Hematopoietic multipotent progenitor cell (in vitro differentiated cells): ENCODE measurements at places on chromosomes 13 and 19.

GRCh38 chr19:18941628-18942354, 774 bp upstream of the HOMER3 start:
- no peak for DNase-seq

GRCh38 chr13:80555796-80556678, 215.1 kb upstream of the SPRY2 start:
- no peak for DNase-seq

DNA sequence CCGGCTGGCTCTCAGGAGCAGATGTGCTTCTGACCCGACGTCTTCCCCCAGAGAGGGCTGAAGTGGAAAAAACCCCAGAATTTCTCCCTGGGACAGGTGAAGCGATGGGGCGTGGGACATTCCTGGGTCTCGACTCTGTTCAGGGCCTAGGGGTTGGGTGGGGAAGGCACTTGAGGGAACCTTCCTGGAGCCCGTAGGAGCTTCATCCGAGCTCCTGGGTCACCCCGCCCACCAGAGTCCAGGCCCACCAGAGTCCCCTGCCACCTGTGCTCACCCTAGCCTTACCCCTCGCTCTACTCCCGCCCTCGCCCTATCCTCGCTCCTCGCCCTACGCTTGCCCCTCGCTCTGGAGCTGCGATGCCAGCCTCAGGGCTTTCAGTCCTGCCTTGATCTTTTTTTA, 23.2 kb downstream of the EPN1 start:
- DNase-seq, result no peak

DNA sequence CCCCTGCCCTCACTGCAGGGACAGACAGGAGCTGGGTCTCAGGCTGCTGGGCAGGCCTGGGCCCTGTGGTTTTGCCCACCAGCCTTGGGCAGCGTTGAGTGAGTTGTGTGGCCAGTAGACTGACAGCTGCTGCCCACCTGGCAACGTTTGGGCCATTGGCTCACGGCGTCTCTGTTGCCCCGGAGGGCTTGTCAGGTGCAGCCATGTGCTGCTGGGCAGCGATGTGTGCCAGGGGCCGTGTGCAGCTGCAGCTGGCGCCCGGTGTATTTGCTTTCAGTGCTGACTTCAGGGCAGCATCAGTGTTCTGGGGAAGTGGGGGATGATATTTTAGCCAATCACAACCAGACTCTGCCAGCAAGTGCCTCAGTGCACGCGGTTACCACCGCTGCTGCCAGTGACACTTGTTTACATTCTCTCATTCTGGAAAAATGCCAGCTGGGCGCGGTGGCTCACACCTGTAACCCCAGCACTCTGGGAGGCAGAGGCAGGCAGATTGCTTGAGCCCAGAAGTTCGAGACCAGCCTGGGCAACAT, 10.6 kb downstream of the FZR1 start:
- no peak for DNase-seq

DNA sequence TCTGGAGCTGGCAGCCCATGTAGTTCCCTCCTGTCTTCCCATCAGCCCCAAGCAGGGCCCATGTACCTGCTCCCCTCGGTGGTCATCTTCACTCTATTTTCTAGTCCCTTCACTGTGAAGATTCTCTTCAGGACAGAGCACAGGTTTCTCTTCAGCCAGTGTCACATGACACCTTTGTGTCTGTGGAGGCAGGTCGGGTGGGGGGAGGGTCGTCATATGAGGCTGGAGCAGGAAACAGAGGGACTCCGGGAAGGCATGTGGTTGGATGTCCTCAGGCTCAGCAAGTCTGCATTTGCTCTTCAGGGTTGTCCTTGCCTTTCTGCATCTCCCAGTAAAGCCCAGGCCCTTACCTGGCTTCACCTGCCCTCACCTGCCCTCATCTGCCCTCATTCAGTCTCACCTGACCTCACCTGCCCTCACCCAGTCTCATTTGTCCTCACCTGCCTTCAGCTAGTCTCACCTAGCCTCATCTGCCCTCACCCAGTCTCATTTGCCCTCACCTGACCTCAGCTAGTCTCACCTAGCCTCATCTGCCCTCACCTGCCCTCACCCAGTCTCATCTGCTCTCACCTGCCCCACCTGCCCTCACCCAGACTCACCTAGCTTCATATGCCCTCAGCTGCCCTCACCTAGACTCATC, 120.3 kb downstream of the ZDHHC20 start:
- DNase-seq, result no peak

DNA sequence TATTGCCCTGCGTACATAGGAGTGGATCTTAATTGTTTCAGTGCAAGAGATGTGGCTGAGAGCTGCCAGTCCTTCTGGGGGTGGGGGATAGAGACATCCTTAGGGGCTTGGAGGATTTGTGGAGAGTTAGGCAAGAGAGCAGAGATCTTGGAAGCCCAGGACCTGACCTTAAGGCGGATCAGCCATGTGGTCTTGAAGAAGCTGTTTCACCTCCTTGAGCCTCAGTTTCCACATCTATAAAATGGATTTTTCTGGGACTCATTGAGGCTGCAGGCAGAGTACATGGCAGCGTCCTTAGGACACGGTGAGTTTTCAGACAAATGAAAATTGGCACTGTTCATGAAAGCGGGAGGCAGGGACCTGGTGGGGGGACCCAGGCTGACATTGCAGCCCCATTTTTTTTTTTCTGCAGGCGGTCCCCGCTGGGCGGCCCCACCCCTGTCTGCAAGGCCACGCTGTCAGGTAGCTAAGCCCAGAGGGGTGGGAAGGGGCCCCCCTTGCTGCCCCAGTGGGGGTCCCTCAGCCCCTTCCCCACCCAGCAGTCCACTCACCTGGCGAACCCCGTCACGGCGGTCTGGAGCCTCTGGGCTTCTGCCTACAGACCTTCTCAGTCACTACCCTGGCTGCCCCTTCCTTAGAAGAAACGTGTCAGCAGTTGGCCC, 30.0 kb downstream of the PDE4A start:
- no peak for DNase-seq

GRCh38 chr19:52786078-52786463, 520 bp downstream of the ZNF600 start:
- no peak for DNase-seq

- DNase-seq, result no peak
Observed at GRCh38 chr19:23983406-23983805, 68.7 kb downstream of the ZNF726 start.
